Caki2 (cell line): ENCODE measurements at places on chromosomes 3 and 15. TPM values are rescaled to one million over a fixed set of nuclear protein-coding genes. Genes with fewer than 3 reads are reported as not detected.

- no peak for DNase-seq
These were observed 129.5 kb upstream of the BHLHE40 start for GRCh38 chr3:4849739-4850138.

DNA sequence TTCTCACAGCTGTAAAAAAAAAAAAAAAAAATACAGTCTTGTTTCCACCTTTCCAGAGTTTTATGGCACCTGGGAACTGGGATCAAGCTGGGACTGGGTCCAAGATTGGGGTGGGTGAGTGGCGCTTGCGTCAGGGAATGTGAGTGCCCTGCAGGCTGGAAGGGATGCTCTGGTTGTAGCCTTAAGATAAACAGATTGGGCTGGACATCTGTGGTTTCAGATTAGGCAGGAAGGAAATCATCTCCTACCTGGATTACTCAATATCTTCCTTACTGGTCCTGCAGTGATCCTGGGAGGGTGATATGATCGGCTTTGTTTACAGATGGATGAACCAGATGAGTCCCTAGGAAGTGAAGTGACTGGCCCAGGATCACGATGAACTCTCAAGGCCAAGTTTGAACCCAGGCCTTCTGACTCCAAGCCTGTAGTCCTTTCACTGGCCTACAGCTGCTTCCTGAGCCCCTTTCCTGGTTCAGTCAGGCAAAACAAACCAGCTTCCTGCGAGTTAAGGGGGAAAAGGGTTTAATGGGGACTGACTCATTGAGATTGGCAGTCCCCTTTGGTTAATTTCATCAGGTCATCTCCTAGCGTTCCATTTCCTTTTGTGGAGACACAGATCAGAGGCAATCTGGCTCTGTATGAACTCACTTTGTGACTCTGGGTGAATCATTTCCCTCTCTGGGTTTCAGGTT, 179.8 kb downstream of the THSD4 start:
- DNase-seq = peak; percentile 97

The LRRN1 gene
- total RNA-seq = not detected in 2 replicates

DNA sequence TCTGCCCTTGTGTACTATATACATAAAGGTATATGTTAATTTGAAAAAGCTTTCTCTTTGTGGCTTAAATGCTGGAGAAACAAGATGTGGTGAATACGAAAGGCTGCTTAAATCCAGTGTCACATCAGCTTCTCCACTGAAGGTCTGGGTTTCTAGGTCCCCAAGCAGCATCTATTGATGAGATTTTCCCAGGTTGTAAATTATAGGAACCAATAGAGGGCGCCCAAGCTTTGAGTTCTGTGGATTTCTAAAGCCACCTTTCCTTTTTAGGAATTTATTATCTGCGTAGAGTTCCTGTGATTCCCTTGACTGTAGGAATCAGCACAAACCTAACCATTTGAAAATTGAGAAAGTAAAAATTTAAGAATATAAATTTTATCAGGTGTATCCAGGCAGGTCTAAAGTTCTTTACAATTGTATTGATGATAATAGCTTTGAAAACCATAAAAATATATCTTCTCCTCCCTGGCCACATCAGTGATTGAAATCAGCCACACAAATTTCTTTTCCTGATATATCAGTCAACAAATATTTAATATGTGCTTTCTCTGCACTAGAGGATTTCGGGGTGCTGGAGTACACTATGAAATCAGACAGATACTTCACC, 88.3 kb upstream of the ADAMTSL3 start:
- peak; percentile 27 for DNase-seq

GRCh38 chr3:17894434-17895060, 152.1 kb upstream of the TBC1D5 start:
- DNase-seq = no peak
